ENCODE measurements at places on chromosomes 13 and 19.

DNA sequence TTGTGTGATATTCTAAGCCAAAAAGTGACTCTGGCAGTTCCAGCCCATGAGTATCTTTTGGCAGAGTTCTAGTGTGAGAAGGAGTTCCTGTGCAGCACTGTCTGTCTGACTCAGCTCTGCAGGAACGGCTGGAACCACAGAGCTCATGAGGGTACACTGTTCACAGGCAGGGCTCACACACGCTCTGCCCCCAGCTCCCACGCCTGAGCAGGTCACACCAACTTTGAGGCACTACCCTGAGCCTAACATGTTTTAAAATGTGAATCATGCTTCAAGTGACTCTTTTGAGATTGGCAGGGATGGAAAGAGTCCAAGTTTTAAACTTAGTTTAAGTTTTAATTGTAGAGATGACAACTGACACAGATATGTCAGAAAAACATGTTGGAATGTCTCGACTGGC is 1203.3 kb downstream of the UQCRFS1 start:
- DNase-seq: no peak

DNA sequence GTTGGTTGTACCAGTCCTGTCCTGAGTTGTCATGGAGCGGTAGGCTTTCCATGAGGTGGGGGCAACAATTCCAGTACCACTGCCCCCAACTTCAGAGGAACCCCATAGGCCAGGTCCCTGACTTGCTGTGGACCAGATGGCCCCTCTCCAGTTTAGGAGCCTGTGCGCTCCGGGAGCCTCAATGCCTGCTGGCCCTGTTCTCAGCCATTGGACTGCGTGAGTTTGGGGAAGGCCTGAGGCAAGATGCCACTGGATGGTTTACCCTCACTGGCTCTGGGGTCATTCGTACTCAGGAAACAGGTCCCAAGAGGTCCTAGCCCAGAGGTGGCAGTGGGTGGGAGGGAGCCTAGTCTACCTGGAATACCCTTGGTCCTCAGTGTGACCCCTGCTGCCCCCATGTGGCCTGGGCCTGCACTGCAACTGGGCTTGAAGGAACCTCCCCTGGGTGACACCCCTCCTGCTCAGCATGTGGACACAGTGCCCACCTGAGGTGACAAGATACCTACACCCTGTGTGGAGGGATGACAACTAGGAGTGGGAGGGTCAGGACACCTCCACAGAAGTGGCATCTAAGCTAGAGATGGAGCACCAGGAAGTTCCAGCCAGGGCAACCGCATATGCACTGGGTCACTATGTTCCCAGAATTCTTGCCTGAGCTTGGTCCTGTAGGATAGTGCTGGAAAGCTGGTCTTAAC is 6.0 kb upstream of the PRR19 start:
- DNase-seq: peak; percentile 90

DNA sequence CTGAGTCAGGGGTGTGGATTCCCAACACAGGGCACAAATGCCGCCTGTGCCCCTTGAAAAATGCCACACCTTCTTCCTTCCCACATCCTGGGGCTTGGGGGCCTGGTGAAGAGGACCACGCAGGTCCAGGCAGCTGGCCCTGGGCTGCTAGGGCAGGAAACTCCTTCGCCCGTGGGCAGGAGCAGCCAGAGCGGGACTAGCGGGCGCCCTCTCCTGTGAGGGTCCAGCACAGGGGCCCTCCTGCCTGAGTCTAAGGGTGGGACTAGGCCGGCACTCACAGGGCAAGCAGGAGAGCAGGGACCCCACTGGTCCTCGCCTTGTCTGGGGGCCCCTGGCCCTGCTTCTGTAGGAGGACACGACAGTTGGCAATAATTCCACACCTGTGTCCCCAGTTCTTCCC is 7.5 kb upstream of the CEBPA start:
- no peak for DNase-seq

- DNase-seq: no peak
Observed at GRCh38 chr13:114200399-114200911, 21.4 kb downstream of the CFAP97D2 start.

- DNase-seq: no peak
Observed at GRCh38 chr19:35318679-35319448, 10.1 kb upstream of the CD22 start.

DNA sequence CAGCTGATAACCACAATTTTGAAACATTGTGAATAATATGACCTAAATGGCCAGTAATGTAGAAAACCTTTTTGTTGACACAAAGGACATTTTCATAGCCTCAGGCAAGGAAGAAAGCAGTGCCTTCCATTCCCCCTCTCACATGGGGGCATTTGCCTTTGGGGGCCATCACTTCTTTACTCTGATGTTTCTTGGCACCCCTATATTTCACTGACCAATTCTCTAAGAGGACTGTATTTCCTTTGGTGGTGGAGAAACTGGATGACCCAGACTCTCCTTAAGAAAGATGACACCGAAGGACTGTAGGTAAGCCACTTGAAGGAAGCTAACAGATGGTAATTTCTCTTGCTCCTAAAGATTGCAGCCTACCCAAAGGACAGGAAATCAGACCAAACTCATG is 254.6 kb downstream of the DCLK1 start:
- DNase-seq: no peak

DNA sequence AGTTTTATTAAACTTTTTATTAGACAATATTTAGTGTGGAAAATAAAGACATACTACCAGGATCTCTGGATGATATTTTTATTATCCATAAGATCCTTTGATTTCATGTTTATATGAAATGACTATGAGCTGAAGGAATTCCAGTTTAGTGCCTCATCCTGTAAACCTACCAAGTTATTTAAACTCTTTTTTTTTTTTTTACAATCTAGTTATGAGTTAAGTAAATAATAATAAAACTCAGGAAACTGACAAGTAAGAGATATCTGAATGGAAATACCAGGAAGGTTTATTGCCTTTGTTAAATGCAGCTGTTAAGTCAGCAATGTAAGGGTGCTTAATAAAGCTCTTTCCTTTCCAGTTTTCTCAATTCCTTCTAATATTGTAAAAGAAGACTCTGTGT is 53.9 kb downstream of the RXFP2 start:
- no peak for DNase-seq

- DNase-seq: no peak
Observed at GRCh38 chr19:38193445-38193844, 30.6 kb downstream of the DPF1 start.

DNA sequence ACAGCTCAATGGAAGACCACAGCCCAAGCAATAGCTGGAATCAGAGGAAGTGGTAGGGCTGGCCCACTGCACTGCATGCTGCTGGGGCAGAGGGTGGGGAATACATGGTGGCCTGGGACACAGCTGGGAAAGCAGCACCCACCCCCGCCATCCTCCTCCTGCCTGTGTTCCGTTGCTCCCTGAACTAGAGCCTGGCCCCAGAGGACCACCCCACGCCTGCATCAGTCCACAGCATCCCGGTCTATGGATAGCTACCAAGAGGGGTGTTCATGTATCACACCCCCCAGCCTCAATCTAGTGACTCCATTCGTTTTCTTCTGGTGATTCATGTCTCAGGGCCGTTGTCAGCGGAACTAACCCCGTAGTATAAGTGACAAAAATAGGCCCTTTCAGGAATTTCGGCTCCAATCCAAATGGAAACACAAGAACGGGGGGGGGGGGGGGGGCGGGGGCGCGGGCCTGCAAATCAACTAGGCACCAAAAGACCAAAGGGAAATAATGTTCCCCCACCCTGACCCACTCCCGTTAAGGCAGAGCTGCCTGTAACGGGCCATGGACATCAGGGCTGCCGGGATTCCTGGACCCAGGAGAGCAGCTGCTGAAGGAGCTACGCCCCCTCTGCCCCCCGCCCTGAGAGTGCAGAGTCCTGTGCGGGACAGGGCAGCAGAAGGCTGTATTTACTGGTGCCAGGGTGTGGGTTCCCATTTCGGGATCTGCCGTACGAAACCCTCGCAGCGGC is 18.9 kb upstream of the EPHX3 start:
- DNase-seq: no peak

GRCh38 chr19:29841559-29842367 is 30.0 kb downstream of the CCNE1 start:
- DNase-seq: no peak

DNA sequence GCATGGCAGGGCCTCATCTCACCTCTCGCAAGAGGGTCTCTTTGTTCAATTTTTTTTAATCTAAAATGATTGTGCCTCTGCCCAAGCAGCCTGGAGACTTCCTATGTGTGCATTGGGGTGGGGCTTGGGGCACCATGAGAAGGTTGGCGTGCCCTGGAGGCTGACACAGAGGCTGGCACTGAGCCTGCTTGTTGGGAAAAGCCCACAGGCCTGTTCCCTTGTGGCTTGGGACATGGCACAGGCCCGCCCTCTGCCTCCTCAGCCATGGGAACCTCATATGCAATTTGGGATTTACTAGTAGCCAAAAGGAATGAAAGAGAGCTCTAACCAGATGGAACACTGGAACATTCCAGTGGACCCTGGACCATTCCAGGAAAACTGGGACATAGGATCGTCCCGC is 8.0 kb downstream of the FXYD3 start:
- no peak for DNase-seq

DNA sequence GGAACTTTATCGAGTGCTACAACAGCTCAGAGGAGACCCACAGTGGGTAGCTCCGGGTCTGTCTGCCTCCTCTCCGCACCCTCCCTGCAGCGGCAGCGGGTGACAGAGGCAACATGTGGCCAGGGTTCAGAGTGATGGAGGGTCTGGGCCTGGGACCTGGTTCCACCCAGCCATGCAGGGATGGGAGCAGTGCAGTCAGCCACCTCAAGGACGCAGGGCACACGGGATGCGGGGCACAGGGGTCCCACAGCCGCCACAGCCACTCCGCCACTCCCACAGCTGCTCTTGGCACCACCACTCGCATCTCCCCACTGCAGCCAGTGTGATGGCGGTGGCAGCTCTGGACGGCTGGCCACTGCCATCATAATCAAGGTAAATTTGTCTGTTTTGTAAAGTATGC is 892.9 kb downstream of the OLFM4 start:
- no peak for DNase-seq

GRCh38 chr13:68076046-68076445 is 845.9 kb upstream of the PCDH9 start:
- no peak for DNase-seq

Data from CD4-positive, alpha-beta T cell treated with Interferon alpha-2 for 1 hour (primary cell).